Activated CD4-positive, CD25-positive, alpha-beta regulatory T cell treated with anti-CD3 and anti-CD28 coated beads, Interleukin-2, amount 50 U/mL, for 72 hours (primary cell): ENCODE measurements at places on chromosomes 6 and 20.

DNA sequence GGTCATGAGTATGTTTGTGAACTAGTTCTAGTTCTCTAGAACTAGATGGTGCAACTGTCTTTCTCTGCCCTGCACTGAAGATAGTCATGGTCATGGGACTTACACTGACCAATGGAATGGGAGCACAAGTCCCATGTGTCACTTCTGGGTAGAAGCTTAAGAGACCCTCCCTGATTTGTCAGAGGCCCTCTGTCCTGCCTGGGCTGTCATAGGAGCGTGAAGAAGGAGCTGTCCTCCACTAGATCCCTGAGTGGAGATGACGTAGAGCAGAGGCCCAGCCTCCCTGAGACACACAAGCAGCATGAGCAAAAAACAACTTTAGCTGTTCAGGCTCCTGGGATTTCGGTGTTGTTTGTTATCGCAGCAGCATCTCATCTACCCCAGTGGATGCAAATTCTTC, 514.5 kb downstream of the PREX1 start:
- DNase-seq: no peak

- DNase-seq: no peak
Observed at GRCh38 chr6:105603788-105604586, 201.1 kb upstream of the PREP start.

DNA sequence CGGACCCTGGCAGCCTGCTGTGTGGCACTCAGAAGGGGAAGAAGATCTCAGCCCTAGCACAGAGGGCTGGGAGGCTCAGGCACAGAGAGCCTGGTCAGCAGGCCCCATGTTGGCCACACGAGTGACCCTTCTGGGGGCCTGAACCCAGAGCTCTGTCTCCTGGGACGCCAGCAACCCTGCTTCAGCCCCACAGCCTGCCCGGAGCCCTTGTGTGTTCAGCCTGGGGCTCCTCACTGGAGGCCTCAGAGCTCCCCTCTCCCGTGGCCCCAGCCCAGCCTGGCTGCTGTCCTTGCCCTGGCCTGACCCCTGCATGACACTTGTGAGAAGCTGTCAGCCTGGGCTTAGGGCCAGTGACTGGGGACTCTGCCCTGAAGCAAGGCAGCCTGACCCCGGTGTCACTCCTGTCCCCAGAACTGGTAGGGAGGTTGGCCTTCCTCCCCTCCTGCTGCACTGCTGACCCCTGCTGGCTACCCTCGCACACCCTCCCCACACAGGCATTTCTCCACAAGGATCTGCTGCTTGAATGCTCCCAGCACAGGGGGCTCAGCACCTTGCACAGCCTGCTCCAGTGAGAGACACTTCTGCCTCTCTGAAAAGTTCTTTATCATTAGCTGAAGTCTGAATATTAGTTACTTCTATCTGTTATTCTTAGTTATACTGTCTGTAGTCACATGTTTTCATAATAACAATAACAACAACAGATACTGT, 15.4 kb upstream of the IP6K3 start:
- no peak for DNase-seq

DNA sequence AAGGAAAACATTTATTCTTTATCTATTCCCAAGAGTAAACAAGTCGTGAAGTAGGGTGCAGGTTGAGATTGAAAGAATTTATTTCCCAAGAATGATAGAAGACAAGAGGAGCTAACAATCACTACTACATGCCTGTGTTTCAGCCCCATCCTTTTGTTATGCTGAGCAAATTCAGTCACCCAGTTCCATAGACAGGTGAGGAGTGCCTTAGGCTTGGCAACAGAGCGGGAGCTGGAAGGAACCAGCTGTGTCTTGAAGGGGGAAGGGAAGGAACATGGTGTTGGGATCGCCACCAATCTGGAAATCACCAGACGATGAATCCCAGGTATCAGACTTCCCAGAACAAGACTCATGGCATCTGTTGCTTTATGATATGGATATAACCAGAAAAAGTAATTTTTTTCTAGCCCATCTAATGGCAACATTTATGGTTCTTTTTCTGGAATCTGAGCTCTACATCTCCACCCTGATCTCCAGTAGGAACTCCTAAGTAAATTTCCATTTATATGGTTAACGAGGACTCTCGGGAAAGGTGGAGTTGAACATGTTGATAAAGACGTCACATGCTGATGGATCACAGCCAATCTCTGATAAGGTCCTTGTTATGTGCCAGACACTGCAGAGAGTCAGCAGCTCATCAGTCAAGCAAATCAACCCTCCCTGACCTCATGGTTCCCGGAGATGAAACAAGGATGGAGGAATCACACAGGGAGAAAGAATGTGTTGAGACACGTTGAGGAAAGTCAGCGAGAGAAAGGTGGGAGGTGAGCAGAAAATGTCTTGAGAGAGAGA, 344.9 kb downstream of the SMOC2 start:
- no peak for DNase-seq

- DNase-seq: no peak
Observed at GRCh38 chr20:52034581-52034980, 157.0 kb downstream of the ZFP64 start.

- no peak for DNase-seq
Observed at GRCh38 chr20:31862506-31862905, 7.8 kb downstream of the DUSP15 start.

DNA sequence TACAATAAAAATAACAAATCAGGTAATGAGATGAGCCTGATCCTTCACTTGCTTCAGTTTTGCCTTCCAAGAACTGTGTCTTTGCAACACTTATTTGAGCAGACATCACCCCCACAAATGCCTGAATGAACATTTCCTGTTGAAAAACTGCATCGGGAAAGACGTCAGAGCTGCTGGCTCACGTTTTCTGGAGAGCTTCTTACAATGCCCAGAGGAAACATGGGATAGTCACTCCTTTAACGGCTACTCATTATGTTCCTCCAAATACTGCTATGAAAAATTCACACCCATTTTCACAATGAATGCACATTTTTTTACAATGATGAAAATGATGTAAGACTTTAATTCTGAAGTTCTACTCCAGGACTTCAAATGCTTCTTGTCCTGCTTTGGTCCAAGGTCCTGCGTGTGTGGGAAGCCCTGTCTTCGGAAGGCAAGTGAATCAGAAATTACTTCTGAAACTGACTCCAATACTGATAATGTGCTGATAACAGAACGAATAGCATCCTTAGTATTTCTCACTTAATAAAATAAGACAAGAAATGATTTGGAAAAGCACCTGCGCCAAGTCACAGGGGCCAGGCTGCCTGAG, 238.0 kb downstream of the ANKRD60 start:
- no peak for DNase-seq

DNA sequence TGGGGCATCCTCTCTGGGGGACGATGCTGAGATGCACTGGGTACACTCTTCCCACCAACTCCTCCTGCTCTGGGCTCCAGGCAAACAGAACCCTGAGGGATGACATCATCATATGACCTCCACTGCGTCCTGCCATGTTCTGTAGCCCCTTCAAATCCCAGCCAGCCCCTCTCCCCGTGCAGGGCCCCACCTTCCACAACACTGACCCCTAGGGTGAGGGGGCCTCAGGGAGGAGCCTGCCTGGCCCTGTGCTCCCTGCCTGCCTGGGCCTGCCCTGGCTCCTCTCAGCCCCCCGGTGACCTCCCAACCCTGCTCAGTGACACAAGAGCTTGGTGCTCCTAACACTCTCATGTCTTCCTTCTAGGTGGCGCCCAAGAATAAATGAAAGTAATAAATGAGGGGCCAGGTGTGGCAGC, 9.6 kb upstream of the SPDEF start:
- DNase-seq: no peak

- no peak for DNase-seq
Observed at GRCh38 chr6:37502703-37503291, 3.1 kb upstream of the CCDC167 start.

GRCh38 chr20:34143951-34144350, 31.9 kb upstream of the EIF2S2 start:
- DNase-seq: no peak

GRCh38 chr20:44051661-44052000, 135.4 kb downstream of the JPH2 start:
- no peak for DNase-seq

DNA sequence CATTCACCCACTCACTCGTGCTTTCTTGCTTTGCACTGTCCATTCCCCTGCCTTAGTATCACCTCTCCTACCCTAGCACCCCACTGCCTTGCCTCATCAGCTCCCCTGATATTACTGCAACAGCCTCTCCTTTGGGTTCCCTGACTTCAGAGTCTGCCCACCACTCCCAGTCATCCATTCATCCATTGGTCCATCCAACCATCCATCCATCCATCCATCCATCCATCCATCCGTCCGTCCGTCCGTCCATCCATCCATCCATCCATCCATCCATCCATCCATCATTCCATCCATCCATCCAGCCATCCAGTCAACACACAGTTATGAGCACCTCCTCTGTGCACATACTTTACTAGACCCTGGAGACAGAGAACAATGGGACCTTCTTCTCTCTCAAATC, 22.9 kb upstream of the FAM83D start:
- DNase-seq: no peak

GRCh38 chr6:7264686-7265384, 48.2 kb downstream of the SSR1 start:
- DNase-seq: no peak

DNA sequence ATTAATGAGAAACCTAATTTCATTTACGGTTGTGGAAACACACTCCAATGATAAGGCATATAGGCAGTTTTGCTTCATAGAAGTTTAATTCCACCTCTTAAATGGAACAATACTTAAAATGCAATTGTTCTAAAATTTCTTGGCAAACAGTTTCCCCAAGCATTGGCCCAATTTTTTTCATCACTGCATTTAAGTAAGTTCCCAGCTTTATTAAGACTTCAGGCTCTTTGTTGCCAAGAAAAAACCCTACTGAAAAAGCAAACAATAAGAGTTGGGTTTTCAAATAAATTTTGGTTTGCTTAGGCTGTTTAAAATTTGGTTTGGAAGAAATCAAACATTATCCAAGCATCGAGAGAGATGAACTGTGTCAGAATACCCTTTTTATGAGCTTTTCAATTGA, 690.9 kb upstream of the NRSN1 start:
- no peak for DNase-seq

DNA sequence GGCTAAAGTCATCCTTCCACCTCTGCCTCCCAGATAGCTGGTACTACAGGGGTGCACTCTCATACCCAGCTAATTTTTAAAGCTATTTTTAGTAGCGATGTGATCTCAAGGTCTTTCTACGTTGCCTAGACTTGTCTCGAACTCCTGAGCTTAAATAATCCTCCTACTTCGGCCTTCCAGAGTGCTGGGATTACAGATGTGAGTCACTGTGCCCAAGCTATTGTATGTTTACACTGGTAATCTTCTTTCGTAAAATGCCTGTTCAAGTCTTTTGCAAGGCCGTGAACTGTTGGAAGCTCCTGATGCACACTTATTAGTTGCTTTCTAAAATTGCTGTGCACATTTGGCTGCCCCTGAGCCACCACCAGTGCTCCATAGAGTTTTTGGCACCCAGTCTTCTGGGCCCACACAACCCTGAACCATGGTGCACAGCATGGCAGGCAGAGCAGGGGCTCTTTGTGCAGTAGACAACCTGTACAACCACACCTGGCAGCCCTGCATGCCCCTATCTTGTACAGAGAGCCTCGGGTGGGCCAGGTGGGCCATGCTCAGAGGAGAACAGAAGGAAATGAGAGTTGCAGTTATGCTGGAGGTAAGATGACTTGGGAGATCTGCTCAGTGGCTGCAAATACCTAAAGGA, 33.3 kb downstream of the PDRG1 start:
- DNase-seq: no peak

DNA sequence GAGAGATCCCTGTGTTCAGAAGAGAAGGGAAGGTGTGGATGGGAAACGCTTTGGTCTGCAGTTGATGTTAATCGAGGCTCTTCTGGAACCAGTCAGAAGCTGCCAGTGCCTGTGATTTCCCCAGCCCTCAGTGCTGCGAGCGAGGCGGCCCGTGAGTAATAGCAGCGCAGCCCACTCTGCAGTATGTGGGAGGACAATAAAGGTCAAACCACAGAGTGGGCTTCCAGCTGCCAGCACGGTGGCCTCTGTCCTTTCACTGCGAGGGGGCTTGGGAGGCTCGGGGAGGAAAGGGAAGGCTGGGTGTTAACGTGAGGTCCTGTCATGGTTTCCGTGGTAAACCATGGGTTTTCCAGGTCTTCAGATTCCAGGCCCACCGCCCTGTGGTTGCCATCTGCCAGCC, 32.3 kb upstream of the TAGAP start:
- no peak for DNase-seq

DNA sequence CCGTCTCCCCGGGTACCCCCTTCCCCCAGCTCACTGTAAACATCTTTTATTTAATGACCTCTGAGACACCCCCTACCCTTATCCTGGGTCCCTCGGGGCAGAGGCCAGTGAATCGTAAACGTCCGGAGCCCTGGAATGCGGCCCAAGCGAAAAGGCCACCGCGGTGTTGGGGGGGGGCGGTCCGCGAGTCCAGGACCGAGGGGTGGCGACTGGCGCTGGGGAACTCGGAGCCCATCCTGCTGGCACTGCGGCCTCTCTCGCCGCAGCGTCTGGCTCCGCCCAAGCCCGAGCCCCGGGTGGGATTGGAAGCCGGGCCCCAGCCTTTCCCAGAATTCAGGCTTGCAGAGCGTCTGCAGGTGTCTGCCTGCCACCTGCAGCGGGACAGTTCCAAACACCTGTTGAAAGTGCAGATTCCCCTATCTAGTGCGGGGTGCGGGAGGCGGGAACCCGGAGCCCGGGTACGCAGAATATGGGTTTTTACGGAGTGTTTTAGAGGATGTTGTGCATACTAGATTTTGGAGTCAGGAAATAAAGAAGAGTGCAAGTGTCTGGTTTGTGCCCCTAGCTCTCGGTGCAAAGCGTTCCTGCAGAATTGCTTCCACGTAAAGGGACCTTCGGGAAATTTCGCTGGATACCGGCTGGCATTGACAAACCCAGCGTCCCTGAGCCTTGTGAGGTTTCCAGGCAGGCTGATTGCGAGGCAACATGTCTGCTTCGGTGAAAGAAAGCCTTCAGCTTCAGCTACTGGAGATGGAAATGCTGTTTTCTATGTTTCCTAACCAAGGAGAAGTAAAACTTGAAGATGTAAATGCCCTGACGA, 800 bp downstream of the RWDD2A start:
- peak; percentile 36 for DNase-seq

DNA sequence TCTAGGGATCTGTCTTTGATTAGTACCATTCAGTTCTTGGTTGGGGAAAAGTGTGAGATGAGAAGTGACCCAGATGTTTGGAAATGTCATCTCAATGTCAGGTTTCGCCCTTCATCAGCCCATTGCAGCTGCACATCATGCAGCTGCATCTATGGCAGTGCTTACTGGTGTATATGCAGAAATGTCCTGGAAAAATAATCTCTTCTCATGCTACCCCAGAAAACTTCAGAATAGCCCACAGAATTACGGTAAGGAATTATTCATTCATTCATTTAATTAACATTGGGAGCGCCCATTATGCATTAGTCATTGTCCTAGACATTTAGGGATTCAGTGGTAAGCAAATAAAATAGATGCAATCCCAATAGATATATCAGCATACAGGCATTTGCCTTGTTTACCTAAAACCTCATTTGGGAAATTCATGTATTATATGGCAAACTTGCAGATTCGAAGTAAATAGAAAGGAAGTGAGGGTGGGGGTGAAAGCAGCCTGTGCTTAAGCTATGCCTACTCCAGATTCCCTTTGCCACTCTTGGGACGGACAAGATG, 89.2 kb downstream of the PDE7B start:
- no peak for DNase-seq
